EH (cell line): ENCODE measurements at places on chromosomes 5 and 9.
A peak's percentile ranks its signal among the peaks of the same experiment; 100 is the strongest.

DNA sequence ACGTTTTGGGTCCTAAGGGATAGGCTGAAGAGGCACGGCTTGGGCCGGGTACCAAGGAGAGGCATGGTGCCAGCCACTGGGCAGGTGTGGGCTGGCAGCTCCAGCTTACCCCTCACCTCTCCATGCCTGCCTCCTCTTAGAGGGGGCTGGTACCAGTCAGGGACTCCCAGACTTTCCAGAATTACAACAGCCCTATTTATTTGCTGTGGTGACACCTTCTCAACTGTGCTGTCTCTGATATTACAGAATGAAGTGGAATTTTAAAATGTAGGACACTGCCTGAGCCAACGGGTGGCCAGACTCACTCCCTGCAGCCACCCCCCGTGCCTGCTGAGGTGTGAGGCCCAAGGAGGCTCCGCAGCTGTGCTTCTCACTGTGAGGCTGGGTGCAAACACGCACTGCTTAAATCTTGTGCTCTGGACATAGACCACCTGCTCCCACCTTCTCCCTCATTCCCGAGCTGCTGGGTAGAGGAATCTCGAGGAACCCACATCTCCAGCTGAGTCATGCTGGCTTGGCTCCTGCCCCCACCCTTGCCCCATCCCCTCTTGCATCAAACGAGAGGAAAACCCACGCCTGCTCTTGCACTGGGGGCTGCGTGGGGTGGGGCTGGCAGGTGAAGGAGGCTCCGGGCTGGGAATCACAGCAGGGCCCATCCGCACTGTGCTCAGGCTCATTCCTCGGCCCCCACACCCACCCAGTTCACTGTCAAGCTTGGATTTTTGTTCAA, 47.9 kb downstream of the PRRT1B start:
- peak; percentile 11 for DNase-seq

GRCh38 chr5:155492191-155492590, 478.6 kb downstream of the KIF4B start:
- DNase-seq = no peak

DNA sequence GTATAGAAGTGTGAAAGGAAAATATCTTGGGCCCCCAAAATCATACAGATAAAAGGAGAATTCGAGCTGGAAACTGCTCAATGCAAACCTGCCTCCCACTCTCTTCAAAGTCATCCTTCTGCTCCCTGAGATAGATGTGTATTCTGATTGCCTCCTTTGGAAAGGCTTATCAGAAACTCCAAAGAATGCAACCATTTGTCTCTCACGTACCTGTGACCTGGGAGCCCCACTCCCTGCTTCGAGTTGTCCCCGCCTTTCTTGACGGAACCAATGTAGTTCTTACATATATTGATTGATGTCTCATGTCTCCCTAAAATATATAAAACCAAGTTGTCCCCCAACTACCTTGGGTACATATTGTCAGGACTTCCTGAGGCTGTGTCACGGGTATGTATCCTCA, 163.8 kb downstream of the DIRAS2 start:
- DNase-seq = no peak

DNA sequence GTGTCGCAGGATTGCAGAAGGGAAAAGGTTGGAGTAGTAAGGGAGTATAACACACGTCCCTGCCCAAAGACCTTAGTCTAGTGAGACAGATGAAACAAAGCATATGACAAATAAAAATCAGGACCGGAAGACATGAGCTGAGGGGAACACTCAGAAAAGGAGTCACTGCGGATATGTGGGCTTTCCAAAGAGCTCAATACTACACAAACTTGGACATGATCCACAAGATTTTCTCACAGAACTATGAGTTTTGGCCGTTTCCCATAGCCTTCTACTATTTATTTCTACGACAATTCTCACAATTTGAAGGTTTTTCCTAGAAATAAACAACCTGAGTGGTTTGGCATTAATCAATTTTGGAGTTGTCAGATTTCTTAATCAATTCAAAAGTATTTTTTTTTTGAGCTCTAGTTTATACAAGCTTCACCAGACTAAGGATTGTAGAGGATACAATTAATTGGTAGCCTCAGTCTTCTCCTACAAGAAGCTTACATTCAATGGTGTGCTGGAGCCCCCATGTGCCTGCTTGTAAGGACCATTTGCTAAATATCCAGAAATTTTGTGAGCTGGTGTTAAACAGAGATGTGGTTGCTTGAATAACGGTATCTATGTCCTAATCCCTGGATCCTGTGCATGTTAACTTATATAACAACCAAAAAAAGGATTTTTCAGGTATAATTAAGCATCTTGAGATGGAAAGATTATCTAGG, 91.4 kb downstream of the ADAMTS12 start:
- DNase-seq = peak; percentile 17

DNA sequence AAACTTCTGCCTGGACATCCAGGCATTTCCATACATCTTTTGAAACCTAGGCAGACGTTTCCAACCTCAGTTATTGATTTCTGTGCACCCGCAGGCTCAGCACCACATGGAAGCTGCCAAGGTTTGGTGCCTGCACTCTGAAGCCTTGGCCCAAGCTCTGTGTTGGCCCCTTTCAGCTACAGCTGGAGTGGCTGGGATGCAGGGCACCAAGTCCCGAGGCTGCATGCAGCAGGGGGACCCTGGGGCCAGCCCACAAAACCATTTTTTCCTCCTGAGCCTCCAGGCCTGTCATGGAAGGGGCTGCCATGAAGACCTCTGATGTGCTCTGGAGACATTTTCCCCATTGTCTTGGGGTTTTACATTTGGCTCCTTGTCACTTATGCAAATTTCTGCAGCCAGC, 49.9 kb downstream of the NFX1 start:
- DNase-seq = no peak

GRCh38 chr9:98171176-98171925, 21.1 kb downstream of the CORO2A start:
- no peak for DNase-seq

- DNase-seq = peak; percentile 93
These were observed 17.5 kb downstream of the TNIP1 start for GRCh38 chr5:151063142-151063989.

GRCh38 chr5:133195250-133195649, 143.4 kb downstream of the HSPA4 start:
- no peak for DNase-seq

DNA sequence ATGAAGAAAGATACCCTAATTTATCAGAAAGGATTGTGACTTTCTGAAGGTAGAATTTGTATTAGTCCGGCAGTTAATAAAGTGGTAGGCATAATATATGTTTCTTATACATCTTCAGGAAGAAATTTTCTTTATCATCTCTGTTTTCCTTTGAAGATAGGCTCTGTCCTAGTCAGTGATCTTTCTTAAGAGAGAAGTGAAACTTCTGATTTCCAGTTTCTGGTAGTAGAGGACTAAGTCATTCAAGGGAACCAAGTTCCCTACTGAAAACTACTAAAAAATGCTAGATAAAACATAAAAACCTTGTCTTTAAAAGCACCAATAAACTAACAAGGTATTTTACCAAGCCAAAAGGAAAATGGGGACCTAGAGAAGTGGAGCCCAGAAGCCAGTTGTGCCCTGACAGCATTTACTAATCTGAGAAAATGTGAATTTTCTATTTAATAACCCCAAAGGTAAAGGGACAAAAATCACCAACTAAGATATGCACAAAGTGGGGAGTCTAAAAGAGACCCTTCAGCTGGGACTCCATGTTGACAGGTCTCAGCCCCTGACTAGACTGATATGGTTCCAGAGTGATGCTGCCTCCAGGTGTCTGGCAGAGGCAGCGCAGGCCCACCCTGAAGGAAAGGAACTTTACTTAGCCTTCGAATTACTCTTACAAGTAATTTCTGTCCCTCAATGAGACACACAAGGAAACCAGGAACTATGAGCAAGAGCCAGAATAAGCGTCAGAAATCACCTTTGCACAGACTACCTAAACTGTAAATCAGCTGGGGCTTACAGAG, 72.7 kb downstream of the FAM78A start:
- no peak for DNase-seq

- no peak for DNase-seq
These were observed 797.3 kb downstream of the MAT2B start for GRCh38 chr5:164302533-164303235.

- peak; percentile 15 for DNase-seq
These were observed 134.5 kb upstream of the SPEF2 start for GRCh38 chr5:35483191-35483590.

DNA sequence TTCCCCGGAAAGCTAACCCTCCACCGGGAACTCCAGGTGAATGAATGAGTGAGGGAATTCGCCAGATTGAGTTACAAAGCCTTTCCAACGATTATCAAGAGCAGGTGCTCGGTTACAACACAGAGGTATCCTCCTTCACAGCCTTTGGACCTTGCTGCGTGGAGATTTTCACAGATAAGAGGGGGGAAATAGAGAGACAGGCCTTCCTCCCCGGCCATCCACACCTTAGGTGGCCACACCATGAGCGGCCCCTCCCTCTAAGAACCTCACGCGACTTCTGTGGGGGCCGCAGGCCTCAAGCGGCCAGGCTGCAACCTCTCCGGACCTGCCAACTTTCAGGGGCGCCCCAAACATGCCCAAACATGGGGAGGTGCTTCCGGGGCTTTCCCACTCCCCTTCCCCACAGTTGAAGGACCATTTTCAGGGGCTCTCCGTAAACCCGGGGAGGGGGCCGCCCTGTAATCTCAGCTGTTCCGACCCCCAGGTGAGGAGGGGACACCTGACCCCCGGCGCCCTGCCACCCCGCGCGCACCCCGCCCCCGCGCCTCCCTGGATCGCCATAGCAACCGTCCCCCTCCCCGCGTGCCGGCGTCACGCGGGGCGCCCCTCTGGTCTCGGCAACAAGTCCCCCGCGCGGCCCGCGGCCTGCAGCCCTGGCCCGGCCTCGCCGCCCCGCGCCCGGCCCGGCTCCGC, 603 bp downstream of the DENND1A start:
- no peak for DNase-seq

- no peak for DNase-seq
These were observed 10.0 kb upstream of the MYORG start for GRCh38 chr9:34386656-34387055.

- DNase-seq = peak; percentile 8
These were observed 49.6 kb downstream of the KCNN2 start for GRCh38 chr5:114411380-114411931.

- no peak for DNase-seq
These were observed 68.6 kb downstream of the ERMP1 start for GRCh38 chr9:5764130-5764868.

DNA sequence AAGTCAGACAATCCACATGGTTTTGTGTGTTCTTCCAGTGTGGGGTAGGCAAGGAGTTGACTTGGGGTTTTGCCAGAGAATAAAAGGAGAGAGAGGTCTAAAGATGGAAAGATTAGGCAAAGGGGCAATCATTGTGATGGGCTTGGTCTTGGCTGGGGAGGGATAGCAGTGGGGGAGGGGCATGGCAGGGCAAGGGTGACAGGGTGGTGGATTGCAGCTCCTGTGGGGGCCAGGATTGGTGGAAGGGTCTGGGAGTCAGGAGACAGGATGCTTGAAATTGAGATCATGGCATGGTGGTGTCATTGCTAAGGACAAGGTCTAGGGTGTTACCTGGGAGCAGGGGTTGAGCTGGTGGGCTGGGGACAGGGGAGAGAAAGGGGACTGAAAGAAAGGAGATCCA, 57.6 kb downstream of the ZNF618 start:
- DNase-seq = no peak

- peak; percentile 66 for DNase-seq
These were observed 82.5 kb downstream of the ESM1 start for GRCh38 chr5:54902791-54903473.

GRCh38 chr5:103452666-103453065, 109.9 kb downstream of the NUDT12 start:
- DNase-seq = peak; percentile 91

DNA sequence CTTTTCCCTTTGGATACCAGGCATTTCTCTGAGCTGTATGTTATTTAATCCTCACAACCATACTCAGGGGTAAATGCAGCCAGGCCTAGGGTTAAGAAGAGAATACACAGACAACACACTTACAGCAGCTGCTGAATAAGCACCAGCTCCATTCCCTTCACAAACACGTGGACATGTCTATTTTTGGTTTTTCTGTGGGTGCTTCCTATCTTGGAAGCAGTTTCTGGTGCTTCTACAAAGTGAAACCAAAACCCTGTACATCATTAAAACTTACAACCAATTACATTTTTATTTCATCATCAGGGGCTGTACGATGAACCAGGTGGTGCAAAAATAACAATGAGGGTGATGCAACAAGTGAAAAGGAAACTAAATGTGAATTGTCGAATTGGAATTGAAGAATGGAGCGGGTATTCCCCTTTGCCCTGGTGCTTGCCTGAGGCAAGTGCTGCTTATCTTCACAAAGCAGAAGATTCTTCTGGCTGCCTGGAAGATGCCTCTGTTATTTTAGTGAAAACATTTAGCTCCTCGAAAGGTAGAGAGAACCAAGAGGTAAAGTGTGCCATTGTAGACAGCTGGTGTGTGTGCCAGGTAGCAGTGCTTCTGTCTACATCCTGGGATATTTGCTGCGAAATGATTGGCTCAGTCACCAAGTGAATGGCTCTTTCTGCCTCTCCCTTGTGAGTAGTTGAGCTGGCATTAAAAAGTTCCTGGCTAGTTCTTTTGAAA, 18.6 kb upstream of the IFNB1 start:
- peak; percentile 66 for DNase-seq

DNA sequence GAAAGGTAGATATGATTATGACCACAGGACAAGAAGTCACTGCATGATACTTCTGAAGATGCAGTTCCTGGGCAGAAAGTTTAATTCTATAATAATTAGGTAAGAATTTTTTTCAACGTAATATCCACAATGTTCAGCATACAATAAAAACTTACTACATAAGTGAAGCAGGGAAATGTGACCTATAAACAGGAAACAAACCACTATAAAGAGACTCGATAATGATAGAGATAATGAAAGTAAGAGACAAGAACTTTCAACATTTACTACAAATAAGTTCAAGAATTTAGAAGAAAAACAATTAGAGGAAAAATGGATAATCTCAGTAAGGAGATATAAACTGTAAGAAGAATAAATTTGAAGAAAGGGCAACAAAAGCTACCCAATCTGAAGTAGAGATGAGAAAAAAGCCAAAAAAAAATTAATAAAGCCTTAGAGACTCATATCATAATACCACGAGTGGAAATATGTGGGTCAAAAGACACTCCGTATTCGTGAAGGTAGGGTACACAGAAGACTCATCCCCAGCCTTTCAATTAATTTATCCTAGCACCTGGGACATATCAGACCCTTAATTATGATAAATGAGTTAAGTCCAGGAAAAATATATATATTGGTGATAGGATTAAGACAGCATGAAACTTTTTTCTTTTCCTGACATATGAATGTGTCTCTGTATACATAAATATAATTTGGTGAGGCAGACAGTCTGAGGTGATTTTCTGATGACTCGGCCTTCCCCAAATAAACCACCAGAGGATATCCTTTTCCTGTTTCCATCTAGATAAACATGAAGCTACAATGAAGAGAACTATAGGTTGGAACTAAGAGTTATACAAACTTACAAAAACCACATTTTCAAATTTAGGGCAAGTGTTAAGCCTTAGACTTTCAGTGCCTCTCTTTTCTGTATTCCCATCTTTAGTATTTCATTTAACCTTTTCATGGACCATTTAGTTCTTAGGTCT, 120.4 kb downstream of the RAPGEF6 start:
- peak; percentile 55 for DNase-seq

- no peak for DNase-seq
These were observed 14.0 kb upstream of the SLC6A19 start for GRCh38 chr5:1187234-1187949.

- no peak for DNase-seq
These were observed 654 bp upstream of the TUT7 start for GRCh38 chr9:86354818-86355309.

GRCh38 chr5:143131972-143132371, 271.5 kb downstream of the NR3C1 start:
- DNase-seq = no peak
